ENCODE measurements at places on chromosomes 4 and X. TPM values are rescaled to one million over a fixed set of nuclear protein-coding genes. Genes with fewer than 3 reads are reported as not detected.
A peak's percentile ranks its signal among the peaks of the same experiment; 100 is the strongest.

- no peak for DNase-seq
Observed at GRCh38 chr4:115489279-115489678, 375.9 kb upstream of the NDST4 start.

GRCh38 chr4:39976945-39977488 is 694 bp downstream of the PDS5A start:
- peak; percentile 36 for DNase-seq

DNA sequence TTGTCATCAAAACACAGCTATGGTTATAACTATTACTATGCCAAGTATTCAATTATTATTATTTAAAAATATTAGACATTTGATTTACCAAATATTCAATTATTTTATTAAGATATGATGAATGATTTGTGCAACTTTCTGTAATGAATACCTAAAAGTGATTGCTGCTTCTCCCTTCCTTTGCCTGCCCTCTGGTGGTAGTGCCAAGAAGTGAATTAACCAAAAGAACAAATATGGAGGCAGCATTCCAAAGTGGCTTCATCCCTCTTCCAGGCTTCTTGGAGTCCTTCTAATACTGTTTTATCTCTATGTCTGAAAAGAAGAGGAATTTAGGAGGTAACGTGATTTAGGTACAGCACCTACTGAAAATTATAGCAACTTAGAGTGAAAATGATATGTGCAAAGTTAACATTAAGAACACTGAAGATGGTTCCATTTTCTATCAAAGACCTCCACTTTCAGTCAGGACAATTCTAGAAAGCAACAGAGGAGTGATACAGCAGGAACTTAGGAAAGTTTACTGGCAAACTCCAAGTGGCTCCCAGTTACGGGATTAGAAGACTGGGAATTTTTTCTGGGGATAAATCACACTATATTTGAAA is 43.0 kb downstream of the ENPEP start:
- DNase-seq: peak; percentile 11

PHEX gene
- 20.1 TPM for total RNA-seq

- DNase-seq: no peak
Observed at GRCh38 chr4:41174444-41174843, 39.9 kb downstream of the APBB2 start.

Data from CD8-positive, alpha-beta memory T cell (primary cell).